ENCODE measurements at places on chromosomes 16 and 17.

DNA sequence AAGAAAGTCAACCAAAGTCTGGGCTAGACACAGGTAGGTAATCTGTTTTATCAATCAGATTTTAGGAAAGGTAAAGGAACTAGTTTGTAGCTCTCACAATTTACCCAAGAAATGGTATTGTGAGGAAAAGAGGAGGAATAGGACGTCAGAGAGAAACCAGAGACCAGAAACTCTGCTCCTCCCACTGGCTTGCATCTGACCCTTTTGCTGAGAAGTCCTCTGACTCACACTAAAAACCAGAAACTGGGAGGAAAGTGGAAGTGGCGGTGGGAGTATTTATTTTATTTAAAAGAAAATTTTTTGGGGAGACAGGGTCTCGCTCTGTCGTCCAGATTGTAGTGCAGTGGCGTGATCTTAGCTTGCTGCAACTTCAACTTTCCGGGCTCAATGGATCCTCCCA, 38.0 kb upstream of the MNT start:
- DNase-seq: no peak

DNA sequence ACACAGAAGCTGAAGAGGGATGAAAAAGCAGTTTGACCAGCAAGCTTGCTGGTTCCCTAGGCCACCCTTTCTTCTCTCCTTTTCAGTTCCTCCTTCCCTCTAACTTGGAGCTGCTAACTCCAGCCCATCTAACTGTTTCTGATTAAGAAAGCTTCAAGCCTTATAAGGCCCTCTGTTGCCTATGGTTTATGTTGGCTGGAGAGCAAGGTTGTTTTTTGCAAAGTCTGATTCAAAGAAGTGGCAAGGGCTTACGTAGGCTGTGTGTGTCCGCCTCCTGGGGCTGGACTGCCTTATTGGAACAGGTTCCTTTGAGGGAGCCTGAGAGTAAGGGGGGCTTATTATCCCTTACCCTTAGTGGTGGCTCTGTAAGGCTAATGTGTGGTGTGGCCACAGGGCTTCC, 7.1 kb downstream of the AKAP1 start:
- DNase-seq: no peak

DNA sequence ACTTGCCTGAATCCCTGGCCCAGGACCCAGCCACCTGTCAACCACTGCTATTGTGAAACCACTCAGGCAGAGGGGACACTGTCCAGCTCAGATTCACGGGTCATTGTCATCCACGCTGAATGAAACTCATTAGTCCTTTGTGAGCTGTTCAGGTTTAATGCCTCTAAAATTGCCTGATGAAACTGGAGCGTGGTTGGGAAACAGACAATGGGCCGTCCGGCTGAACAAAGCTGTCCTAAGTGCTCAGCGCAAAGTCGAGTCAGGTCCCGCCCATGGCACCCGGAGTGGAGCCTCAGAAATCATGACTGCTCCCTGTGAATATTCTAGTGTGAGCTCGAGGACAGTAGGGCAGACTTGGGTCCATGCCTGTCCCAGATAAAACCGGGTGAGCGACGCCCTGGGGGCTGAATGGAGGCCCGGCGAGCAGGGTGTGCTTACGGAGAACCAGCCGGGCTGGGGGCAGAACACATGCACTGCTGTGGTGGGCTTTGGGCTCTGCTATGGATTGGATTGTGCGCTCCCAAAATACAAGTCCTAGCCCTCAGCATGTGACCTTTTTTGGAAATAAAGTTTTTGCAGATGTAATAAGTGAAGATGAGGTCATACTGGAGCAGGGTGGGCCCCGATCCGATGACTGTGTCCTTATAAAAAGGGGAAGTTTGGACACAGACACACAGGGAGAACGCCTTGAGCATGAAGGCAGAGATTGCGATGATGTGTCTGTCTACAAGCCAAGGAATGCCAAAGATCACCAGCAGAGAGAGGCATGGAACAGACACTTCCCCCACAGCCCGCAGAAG, 12.9 kb upstream of the CMIP start:
- DNase-seq: no peak

GRCh38 chr16:16120044-16120381, 103.3 kb downstream of the ABCC6 start:
- no peak for DNase-seq

- no peak for DNase-seq
Measured at GRCh38 chr17:61378658-61379456, 20.8 kb upstream of the TBX2 start.

GRCh38 chr17:48308581-48308980, 121.4 kb downstream of the SKAP1 start:
- DNase-seq: no peak

GRCh38 chr17:74904687-74905409, 11.4 kb upstream of the FADS6 start:
- no peak for DNase-seq

Data from activated CD8-positive, alpha-beta T cell treated with anti-CD3 and anti-CD28 coated beads, Interleukin-2, amount 10 ng/mL, durations not matched to agents 7 days and 5 days (primary cell).